ENCODE measurements at places on chromosomes 7 and 10. TPM values are rescaled to one million over a fixed set of nuclear protein-coding genes. Genes with fewer than 3 reads are reported as not detected.

DNA sequence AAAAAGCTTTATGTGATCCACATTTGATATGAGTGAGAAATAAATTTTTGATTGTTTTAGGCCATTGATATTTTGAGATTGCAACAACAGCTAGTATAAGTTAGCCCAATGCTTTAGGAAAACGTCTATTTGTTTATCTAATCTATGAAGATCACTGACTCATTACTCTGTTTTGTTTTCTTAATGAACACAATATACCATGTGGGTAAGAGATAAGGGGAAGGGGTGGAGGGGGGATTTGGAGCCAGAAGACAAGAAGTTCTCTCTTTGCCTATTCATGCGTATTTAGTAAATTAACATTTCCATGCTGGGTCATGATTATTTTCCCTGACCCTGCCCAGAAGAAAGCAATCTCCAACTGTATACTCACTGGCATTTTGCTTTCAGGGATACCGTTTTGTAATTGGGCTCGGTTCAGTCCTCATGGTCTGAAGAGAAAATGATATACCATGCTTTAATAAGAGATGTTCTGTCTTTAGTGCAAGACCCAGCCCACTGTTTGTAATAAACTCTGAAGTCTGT, 359.5 kb upstream of the NPSR1 start:
- H3K4me3 ChIP-seq: no peak overlapping the region
- no peaks in the 10 kb centered on the region for H3K27me3 ChIP-seq
- DNase-seq: no peak

DNA sequence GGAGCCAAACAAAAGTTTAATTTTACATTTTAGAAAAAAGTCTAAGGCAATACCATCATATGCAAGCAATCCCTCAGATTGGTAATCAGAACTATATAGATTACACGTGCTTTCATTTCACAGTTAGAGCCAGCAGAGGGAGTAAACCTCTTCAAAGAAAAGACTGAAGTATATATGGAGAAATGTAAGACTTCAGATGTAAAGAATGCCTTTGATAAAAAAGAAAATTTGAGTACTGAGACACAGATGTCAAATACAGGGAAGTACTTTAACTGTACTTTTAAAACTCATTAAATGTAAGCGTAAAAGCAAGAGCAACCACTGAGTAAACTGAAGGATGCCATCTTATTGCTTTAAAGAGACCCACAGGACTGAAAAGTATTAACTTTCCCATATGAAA, 101.4 kb upstream of the FAM133B start:
- no peak overlapping the region for H3K4me3 ChIP-seq
- no peaks in the 10 kb centered on the region for H3K36me3 ChIP-seq
- no peaks in the 10 kb centered on the region for H3K27me3 ChIP-seq
- no peak for DNase-seq

DNA sequence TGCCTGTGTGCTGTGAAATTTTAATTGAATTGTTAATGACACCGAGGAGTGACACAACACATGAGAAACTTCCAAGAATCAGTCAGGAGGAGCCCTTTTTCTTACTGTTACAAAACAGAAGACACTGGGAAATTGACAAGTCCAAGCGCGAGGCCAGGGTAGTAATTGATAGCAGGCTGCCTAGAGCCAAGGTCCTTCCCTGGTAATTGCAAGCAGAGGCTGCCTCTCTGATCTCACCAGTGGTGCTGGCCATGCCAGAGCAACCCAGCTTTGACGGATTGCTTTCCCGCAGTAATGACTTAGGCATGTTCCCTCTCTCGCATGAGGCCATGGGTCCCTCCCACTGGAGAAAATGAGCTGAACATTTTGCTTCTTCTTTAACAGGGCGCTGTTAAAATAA, 111.5 kb downstream of the LRMDA start:
- H3K27ac ChIP-seq: no peak overlapping the region
- DNase-seq: no peak
- H3K36me3 ChIP-seq: no peaks in the 10 kb centered on the region
- no peak overlapping the region for H3K4me3 ChIP-seq
- peaks cover 9% of the 10 kb centered on the region for H3K4me1 ChIP-seq
- no peaks in the 10 kb centered on the region for H3K27me3 ChIP-seq

The COL1A2 gene
- 133 TPM for total RNA-seq

The CCL26 gene
- 4.6 TPM for total RNA-seq
